ENCODE measurements at places on chromosomes 5 and 9. TPM values are rescaled to one million over a fixed set of nuclear protein-coding genes. Genes with fewer than 3 reads are reported as not detected.

IL33 gene
- total RNA-seq, result 14.3 TPM

TMEFF1 gene
- total RNA-seq, result 38.4 TPM

TMEM232 gene
- total RNA-seq, result 11.8 TPM

COL5A1 gene
- total RNA-seq, result 4.9 TPM

NXNL2 gene
- 0.49 TPM for total RNA-seq

ADRB2 gene
- 0.74 TPM for total RNA-seq

GPX3 gene
- 29.7 TPM for total RNA-seq

GLE1 gene
- 17.5 TPM for total RNA-seq

LHFPL2 gene
- total RNA-seq, result 22.6 TPM

All from temporal lobe (tissue), 4 donors.